ENCODE measurements at places on chromosomes 6 and 20.
A peak's percentile ranks its signal among the peaks of the same experiment; 100 is the strongest.

DNA sequence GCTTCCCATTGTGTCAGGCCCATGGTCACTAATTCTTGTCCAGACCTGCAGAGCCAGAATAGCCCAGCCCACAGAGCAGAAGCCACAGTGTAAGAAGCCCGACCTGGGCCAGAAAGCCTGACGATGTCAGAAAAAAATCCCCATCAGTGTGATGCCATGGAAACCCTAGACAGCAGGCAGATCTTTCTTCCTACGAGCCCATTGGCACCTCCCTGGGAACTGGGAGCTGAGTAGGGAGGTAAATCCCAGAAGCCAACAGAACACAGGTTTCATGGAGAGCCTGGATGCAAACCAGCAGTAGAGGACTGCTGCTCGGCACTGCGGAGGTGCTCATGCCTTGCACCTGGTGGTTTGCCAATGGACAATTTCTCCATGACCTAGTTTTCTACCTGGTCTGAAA lies 82.2 kb upstream of the SLC22A16 start:
- DNase-seq: no peak

- DNase-seq: no peak
Measured at GRCh38 chr6:37285861-37286311, 27.9 kb upstream of the TMEM217 start.

DNA sequence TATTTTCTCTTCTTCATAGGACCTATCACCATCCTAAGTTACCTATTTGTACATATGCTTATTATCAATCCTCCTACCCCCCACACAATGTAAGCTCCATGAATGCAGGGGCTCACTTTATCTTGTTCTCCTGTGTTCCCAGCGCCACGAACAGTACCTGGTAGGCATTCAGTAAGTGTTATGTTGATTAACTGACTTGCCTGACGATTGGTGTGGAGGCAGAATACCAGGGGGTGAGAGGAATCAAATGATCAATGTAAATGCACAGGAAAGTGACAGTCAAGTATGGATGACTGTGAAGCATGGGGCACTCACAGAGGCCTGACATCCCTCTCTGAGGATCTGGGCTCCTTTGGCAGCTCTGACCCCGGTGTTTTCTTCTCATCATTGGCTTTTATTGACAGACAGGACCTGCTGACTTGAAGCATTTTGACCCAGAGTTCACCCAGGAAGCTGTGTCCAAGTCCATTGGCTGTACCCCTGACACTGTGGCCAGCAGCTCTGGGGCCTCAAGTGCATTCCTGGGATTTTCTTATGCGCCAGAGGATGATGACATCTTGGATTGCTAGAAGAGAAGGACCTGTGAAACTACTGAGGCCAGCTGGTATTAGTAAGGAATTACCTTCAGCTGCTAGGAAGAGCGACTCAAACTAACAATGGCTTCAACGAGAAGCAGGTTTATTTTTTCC lies 6.1 kb upstream of the IFT52 start:
- DNase-seq: no peak

DNA sequence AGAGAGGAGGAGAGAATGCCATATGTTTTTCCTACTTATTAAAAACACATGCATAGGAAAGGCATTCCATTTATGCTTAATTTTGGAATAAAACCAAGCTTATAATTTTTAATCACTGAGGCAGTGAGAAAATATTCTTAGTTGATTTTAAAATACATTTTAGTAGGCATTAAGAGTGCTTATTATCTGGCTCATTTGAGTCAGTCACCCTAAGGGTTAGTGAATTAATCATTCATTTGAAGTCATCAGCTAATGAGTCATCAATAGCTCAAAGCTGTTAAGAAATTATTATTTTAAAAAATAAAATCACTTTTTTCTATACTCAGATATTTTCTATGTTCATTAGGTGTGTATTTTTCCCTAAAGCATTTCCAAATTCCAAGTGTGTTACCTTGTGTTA lies 81.6 kb downstream of the TMEM200A start:
- DNase-seq: no peak

DNA sequence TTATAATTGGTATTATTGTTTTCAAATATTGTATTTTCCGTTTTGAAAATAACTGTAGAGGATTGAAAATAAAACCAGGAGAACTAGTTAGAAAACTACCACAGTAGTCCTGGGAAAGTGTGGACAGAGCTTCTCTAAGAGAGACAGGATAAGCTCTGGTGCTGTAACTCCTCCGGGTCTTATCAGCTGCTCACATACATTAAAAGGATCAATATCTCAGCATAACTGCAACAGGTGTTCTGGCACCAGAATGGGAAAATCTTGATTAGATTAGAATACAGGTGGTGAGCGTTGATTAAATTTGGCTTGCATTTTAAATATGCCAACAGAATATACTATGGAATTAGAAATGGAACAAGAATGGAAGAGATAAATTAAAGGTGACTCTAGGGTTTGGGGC lies 1138.9 kb upstream of the ADGRB3 start:
- DNase-seq: no peak

DNA sequence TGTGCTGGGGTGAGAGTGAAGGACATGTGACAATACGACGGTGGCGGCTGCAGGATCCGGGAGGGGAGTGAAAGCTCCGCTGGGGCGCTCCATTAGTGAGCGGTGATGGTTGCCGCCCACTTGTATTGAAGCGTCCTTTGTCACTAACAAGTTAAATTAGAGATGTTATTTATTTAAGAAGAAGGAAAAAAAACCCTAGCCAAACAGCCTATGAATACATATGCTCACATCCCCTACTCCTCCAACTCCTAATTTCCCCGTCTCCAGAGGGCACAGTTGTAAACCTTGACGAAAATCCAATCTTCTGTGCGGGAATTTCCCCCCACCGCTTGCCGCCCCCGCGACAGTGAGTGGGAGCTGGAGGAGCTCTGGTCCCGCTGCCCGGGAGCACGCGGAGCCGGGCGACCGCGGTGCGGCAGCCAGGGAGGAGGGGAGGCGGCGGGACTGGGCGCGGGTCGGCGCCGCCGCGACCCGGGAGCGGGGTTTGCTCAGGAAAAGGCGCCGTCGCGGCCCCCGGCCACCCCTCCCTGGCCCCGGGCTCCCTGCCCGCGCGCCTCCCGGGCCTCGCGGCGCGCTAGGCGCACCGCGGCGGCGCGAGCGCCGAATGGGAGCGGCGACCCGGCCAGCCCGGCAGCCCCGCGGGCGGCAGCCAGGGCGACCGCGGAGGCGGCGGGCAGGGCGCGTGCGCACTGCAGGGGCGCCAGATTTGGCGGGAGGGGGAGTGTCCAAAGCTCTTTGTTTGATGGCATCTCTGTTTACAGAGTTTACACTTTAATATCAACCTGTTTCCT lies at the start of gene MYB:
MYB (plus strand) TSS at position 767 of the 791 bp plus-strand sequence. CDS start 206 bp downstream, outside the sequence.
- DNase-seq: peak; percentile 25

DNA sequence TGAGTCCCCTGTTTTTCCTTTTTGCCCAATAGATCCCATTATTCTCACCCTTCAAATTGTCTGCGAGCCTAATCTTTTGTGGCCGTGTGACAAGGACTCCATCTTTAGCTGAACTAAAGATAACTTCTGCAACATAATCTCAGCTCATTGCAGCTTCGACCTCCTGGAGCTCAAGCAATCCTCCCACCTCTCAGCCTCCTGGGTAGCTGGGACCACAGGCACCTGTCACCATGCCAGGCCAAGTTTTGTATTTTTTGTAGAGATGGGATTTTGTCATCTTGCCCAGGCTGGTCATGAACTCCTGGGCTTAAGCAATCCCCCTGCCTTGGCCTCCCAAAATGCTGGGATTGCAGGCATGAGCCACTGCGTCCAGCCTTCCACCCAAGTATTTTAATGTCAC lies 161.0 kb downstream of the GJA1 start:
- DNase-seq: no peak

GRCh38 chr6:73832313-73832712 lies 136.3 kb downstream of the CD109 start:
- no peak for DNase-seq

GRCh38 chr20:34943808-34944567 lies 11.6 kb downstream of the GSS start:
- DNase-seq: no peak

DNA sequence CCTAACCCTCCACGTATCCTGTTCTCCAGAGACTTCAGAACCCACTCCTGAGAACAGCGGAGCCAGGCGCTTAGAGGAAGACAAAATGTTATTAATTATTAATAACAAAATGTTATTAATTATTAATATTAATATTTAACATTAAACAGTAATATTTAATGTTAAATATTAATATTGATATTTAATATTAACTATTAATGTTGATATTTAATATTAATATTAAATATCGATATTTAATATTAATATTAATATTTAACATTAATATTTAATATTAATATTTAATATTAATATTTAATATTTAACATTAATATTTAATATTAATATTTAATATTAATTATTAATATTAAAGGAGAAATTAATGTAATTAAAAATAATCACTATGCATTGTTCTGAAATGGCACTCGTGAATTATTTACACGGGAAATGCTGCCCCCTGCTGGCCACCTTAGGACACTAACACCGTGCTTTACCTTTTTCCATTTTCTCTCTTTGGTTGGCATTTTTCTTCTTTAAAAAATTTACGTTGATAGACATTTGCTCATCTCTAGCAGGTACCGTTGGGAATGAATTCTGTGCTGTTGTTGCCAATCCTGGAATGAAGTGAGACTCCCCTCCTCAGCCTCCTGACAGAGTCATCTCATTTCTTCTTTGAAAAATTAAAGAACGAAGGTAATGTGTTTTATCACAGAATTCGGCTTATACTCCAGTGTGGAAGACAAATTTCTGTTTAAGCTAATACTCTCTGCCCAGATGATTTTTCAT lies 7.5 kb upstream of the GGTLC1 start:
- DNase-seq: no peak

- DNase-seq: no peak
Measured at GRCh38 chr6:951399-952181, 258.7 kb upstream of the EXOC2 start.
